Right lobe of liver (tissue), 6 donors: ENCODE measurements at places on chromosomes 3 and 15. TPM values are rescaled to one million over a fixed set of nuclear protein-coding genes. Genes with fewer than 3 reads are reported as not detected.

- no peak overlapping the region for H3K27ac ChIP-seq
- no peaks in the 10 kb centered on the region for H3K27me3 ChIP-seq
- H3K36me3 ChIP-seq, result no peaks in the 10 kb centered on the region
Observed at GRCh38 chr3:70067860-70068521, 68.5 kb downstream of the SAMMSON start.

Gene CHDH
- 45.2 TPM for total RNA-seq

DNA sequence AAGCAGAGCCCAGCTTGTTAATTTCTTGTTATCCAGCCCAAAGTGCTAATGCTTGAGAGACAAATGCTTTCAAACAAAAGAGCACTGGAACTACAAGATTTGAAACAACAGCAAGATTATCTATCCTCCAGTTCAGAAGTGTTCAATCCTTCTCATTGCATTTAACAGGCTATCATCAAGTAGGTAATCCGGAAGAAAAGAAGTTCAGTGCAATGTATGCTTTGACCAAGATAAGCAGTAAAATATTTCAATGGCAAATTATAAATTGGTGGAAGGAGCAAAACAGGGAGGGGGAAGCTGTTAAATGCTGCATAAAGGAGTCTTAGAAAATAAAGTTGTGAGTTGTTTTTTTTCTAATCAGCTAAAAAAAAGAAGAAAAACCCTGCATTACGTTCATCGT is 8.8 kb downstream of the LRIG1 start:
- H3K4me3 ChIP-seq, result no peak overlapping the region
- peaks cover 30% of the 10 kb centered on the region for H3K4me1 ChIP-seq
- no peaks in the 10 kb centered on the region for H3K27me3 ChIP-seq
- no peak overlapping the region for H3K27ac ChIP-seq

Gene ATXN7
- 15.1 TPM for total RNA-seq

DNA sequence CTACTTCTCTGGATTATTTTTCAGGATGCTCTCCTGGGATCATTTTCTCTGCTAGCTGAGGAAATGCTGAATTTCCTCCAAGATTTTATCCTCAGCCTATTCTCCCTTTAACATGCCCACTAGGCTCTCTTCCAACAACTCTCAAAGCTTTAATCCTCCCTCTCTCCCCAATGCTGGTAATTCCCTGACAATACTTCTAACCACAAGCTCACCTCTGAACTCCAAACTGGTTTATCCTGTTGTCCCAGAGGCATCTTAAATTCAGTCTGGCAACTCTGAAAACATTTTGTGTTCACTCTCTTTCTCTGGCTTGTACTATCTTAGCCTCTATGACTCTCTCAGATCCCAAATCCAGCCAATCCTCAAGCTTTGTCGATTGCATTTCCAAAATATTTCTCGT is 490.3 kb downstream of the MECOM start:
- H3K4me1 ChIP-seq, result no peaks in the 10 kb centered on the region
- H3K36me3 ChIP-seq, result no peaks in the 10 kb centered on the region
- no peak overlapping the region for H3K27ac ChIP-seq
- no peaks in the 10 kb centered on the region for H3K27me3 ChIP-seq
- DNase-seq, result no peak

- H3K27me3 ChIP-seq, result no peaks in the 10 kb centered on the region
- no peak overlapping the region for H3K4me3 ChIP-seq
- H3K4me1 ChIP-seq, result no peaks in the 10 kb centered on the region
- no peak for DNase-seq
- H3K36me3 ChIP-seq, result peaks cover 2% of the 10 kb centered on the region
Observed at GRCh38 chr3:132635052-132635451, 24.6 kb downstream of the ACAD11 start.

DNA sequence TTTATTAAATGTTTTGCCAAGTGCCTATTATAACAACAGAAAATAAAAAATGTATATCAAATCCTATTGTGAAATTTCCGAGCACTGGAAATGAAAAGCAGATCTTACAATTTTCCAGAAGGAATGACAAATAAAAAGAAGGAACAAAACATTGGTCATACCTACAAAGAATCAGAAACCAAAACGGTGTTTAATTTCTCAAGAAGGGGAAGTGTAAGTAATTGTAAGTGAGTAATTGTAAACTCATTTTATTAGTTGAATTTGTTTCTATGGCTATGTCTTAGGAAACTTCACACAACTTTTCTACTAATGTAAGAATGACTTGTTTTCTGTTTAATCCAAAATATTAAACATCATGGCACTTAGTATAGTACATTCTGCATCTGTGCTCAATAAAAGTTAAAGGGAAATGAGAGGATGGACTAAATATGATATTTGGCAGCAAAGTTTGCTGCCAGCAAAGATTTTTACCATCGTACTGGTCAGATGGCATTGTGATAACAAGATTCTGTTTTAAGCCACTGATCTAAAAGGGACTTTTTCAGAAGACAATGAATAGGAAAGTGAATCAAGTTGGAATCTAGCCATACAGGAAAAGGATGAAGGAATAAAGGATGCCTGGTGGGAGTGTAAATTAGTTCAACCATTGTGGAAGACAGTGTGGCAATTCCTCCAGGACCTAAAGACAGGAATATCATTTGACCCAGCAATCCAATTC is 232.4 kb downstream of the NFKBIZ start:
- no peaks in the 10 kb centered on the region for H3K27me3 ChIP-seq
- H3K4me3 ChIP-seq, result no peak overlapping the region

Gene AADAC
- 182 TPM for total RNA-seq

- H3K27me3 ChIP-seq, result no peaks in the 10 kb centered on the region
- no peak overlapping the region for H3K27ac ChIP-seq
- H3K4me3 ChIP-seq, result no peak overlapping the region
- no peaks in the 10 kb centered on the region for H3K36me3 ChIP-seq
- H3K4me1 ChIP-seq, result no peaks in the 10 kb centered on the region
Observed at GRCh38 chr3:111668888-111669488, 73.8 kb upstream of the ZBED2 start.

GRCh38 chr3:45760878-45761711 is 35.2 kb downstream of the SLC6A20 start:
- H3K27me3 ChIP-seq, result no peaks in the 10 kb centered on the region
- H3K4me1 ChIP-seq, result peaks cover 7% of the 10 kb centered on the region
- H3K4me3 ChIP-seq, result no peak overlapping the region

Gene CLDN16
- total RNA-seq, result 0.61 TPM

GRCh38 chr3:154431043-154431442 is 1.1 kb upstream of the GPR149 start:
- peaks cover 12% of the 10 kb centered on the region for H3K27me3 ChIP-seq
- no peak overlapping the region for H3K27ac ChIP-seq
- no peak overlapping the region for H3K4me3 ChIP-seq
- H3K36me3 ChIP-seq, result no peaks in the 10 kb centered on the region
- no peaks in the 10 kb centered on the region for H3K4me1 ChIP-seq

Gene CRYBG3
- 4.8 TPM for total RNA-seq

DNA sequence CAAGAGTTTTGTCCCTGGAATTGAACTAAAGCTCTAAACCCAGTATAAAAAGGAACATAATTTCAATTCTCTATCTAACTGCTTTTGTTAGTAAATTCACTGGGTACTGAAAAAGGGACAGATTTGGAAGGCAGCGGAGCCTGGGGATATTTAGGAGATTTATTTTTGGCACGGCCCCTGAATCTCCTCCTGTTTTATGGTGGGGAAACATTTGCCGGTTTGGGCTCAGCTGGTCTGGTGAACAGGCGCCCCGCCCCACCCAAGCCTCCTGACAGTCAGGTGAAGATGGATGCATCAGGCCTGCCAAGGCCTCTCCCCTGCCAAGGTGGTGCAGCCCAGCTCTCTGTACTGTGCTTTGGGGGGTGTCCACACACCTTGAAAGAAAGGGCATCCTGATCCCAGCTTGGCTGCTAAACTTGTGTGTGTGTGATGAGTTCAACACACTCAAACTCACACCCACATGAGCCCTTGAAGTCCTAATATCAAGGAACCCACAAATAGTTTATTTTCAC is 46.3 kb downstream of the EBLN2 start:
- no peaks in the 10 kb centered on the region for H3K27me3 ChIP-seq
- H3K4me3 ChIP-seq, result no peak overlapping the region
- H3K27ac ChIP-seq, result no peak overlapping the region
- H3K4me1 ChIP-seq, result no peaks in the 10 kb centered on the region
- no peak for DNase-seq
- no peaks in the 10 kb centered on the region for H3K36me3 ChIP-seq

Gene MAN2C1
- 82.7 TPM for total RNA-seq

Gene HIGD2B
- not detected for total RNA-seq

DNA sequence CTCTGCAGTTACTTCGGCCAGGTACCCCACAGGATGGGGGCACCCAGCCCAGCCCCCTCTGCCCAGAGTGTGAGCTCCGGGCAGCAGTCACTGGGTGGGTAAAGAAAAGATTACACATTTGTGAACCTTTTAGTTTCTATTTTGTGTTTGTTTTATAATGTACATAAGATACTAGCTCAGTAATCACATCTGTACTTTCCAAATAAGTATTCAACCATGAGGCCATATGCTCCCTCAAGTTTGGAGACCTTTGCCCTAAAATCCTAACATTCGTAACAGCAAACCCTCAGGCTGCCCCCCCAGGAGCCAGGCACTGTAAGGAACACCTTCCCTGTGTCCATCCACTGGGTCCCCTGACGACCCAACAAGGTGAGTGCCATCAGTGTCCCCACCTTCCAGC is 68.3 kb upstream of the SLC6A6 start:
- no peaks in the 10 kb centered on the region for H3K27me3 ChIP-seq
- no peak overlapping the region for H3K4me3 ChIP-seq
- DNase-seq, result no peak
- H3K27ac ChIP-seq, result no peak overlapping the region

Gene PLOD2
- 196 TPM for total RNA-seq

Gene SCN11A
- total RNA-seq, result 0.31 TPM

Gene ZNF502
- 1.1 TPM for total RNA-seq

DNA sequence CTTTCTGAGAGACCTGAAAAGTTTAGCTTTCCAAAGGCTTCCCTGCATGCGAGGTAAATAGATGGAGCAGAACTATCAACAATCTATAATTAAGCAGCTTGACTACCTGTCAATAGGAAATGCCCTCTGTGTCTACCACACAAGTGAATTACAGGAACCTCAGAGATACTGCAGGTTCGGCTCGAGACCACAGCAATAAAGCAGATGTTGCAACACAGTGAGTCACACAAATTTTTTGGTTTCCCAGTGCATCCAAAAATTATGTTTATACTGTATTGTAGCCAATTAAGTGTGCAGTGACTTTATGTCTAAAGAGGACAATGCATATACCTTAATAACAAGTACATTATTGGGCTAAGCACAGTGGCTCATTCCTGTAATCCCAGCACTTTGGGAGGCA is 252.0 kb downstream of the UBE2E2 start:
- no peak for DNase-seq
- no peak overlapping the region for H3K27ac ChIP-seq
- no peaks in the 10 kb centered on the region for H3K36me3 ChIP-seq
- H3K4me3 ChIP-seq, result no peak overlapping the region
- no peaks in the 10 kb centered on the region for H3K27me3 ChIP-seq

GRCh38 chr3:173416070-173416469 is 18.5 kb downstream of the NLGN1 start:
- no peak for DNase-seq
- H3K36me3 ChIP-seq, result no peaks in the 10 kb centered on the region
- no peaks in the 10 kb centered on the region for H3K4me1 ChIP-seq
- no peak overlapping the region for H3K4me3 ChIP-seq

GRCh38 chr15:48904758-48905157 is 26.8 kb downstream of the EID1 start:
- no peak overlapping the region for H3K27ac ChIP-seq
- no peaks in the 10 kb centered on the region for H3K27me3 ChIP-seq
- H3K36me3 ChIP-seq, result no peaks in the 10 kb centered on the region
- DNase-seq, result no peak

Gene CCDC54
- not detected for total RNA-seq

GRCh38 chr3:112508860-112509259 is 9.6 kb upstream of the BTLA start:
- DNase-seq, result no peak
- H3K27ac ChIP-seq, result no peak overlapping the region
- H3K36me3 ChIP-seq, result no peaks in the 10 kb centered on the region
- H3K27me3 ChIP-seq, result no peaks in the 10 kb centered on the region
- no peak overlapping the region for H3K4me3 ChIP-seq
- H3K4me1 ChIP-seq, result no peaks in the 10 kb centered on the region

- H3K4me3 ChIP-seq, result no peak overlapping the region
- H3K4me1 ChIP-seq, result no peaks in the 10 kb centered on the region
- H3K27me3 ChIP-seq, result no peaks in the 10 kb centered on the region
- no peak for DNase-seq
Observed at GRCh38 chr3:17006132-17006852, 121.5 kb downstream of the PLCL2 start.

DNA sequence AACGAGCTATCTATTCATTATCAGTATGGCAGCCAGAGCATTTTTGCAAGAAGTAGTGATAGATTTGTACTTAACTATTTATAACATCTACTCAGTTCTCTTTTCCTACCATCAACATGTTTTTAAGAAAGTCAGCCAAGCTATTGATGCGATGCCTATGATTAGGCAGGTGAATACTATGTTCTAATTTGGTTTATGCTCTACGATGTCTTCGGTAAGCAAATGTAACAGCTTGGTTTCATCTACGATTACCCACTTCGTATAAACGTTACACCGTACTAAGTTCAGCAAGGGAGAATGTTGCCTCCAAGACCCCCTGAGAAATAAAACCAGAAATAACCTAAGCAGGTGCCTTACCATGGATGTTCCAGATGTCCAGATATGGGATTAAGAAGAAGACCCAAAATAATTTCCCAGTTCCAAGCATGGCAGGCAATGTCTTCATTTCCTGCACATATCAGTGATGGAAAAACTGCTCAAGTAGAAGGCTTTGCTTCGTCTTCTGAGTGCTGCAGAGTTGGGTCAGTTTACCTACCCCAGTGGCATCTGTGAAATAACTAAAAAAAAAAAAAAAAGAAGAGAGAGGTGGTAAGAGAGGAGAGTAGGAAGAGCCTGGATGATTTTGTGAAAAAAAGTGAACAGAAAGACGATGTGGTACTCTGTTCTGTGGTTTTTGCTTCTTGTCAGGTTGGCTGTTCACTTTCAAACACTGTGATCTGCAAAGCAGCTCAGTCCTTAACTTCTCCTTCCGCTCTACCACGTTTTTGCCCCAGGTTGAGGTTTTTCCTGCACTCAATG is at the start of gene BTLA:
Gene BTLA, minus strand, starts transcription at position 559 of the 798 bp plus-strand sequence. Its CDS starts 114 bp downstream, at position 445.
- no peak within 1 kb of the TSS for H3K27ac ChIP-seq
- H3K4me3 ChIP-seq, result no peak within 1 kb of the TSS
- H3K4me1 ChIP-seq, result no peaks in the 10 kb centered on the region
- H3K36me3 ChIP-seq, result no peaks in the 10 kb centered on the region
- H3K27me3 ChIP-seq, result no peaks in the 10 kb centered on the region

- no peaks in the 10 kb centered on the region for H3K36me3 ChIP-seq
- H3K4me1 ChIP-seq, result no peaks in the 10 kb centered on the region
- no peak overlapping the region for H3K4me3 ChIP-seq
- no peak for DNase-seq
- H3K27me3 ChIP-seq, result no peaks in the 10 kb centered on the region
Observed at GRCh38 chr3:50516440-50516871, 13.0 kb upstream of the CACNA2D2 start.

Gene GYG1
- 9.3 TPM for total RNA-seq

GRCh38 chr3:126752303-126753190 is 48.5 kb downstream of the CHCHD6 start:
- no peaks in the 10 kb centered on the region for H3K36me3 ChIP-seq
- H3K27me3 ChIP-seq, result no peaks in the 10 kb centered on the region
- no peak overlapping the region for H3K27ac ChIP-seq
- no peaks in the 10 kb centered on the region for H3K4me1 ChIP-seq
- H3K4me3 ChIP-seq, result no peak overlapping the region

Gene WDR82
- 25.2 TPM for total RNA-seq

Gene THAP10
- 2.3 TPM for total RNA-seq

- no peaks in the 10 kb centered on the region for H3K27me3 ChIP-seq
- H3K4me3 ChIP-seq, result no peak overlapping the region
- no peak for DNase-seq
- H3K27ac ChIP-seq, result no peak overlapping the region
- H3K36me3 ChIP-seq, result no peaks in the 10 kb centered on the region
Observed at GRCh38 chr3:50533807-50534461, 30.5 kb upstream of the CACNA2D2 start.
